Upper lobe of left lung (tissue), 6 donors: ENCODE measurements at places on chromosomes 6 and 20. TPM values are rescaled to one million over a fixed set of nuclear protein-coding genes. Genes with fewer than 3 reads are reported as not detected.

- no peak for DNase-seq
- H3K4me3 ChIP-seq = no peak overlapping the region
- no peaks in the 10 kb centered on the region for H3K4me1 ChIP-seq
- no peaks in the 10 kb centered on the region for H3K36me3 ChIP-seq
- no peaks in the 10 kb centered on the region for H3K27me3 ChIP-seq
These were observed 2.3 kb upstream of the TLDC2 start for GRCh38 chr20:36873498-36874189.

C6orf15 gene
- not detected for total RNA-seq

GRCh38 chr6:130447374-130447773 lies 81.6 kb downstream of the TMEM200A start:
- H3K36me3 ChIP-seq = no peaks in the 10 kb centered on the region
- DNase-seq = no peak
- H3K27ac ChIP-seq = no peak overlapping the region
- no peaks in the 10 kb centered on the region for H3K27me3 ChIP-seq

LINC00237 gene
- total RNA-seq = not detected

DNA sequence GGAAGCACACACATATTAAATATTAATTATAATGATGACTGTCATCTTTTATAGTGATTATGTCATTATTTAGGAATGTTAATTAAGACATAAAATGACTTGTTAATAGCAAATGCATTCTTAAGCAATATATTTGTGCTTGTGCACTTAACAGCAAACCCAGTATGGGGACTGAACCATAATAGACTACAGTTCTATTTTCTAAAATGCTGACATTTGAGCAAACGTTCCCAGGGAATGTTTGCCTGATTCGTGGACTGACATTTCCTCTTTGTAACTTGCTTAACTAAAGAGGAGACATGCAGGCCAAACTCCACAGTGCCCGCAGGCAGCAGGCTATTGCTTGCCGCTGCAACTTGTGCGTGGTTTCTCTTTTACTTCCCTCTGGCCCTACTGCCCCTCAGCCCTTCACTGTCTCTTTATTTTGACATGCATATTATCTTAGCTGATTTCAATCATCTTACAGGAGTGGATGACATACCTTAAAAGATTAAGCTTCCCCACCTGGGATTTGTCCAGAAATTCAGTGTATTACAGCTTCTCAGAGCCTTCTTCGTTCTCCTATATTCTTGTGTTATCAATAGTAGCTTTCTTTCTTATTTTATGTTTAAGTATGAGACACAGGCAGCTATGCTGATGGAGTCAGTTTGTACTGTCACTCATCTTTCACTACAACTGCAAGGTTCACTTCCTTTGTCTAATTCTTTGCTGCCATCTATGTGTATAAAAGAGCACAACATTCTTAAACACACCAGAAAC lies 141.5 kb downstream of the GMDS start:
- no peak overlapping the region for H3K27ac ChIP-seq
- H3K4me1 ChIP-seq = peaks cover 3% of the 10 kb centered on the region
- H3K36me3 ChIP-seq = no peaks in the 10 kb centered on the region
- no peak for DNase-seq
- no peak overlapping the region for H3K4me3 ChIP-seq
- H3K27me3 ChIP-seq = no peaks in the 10 kb centered on the region

DNA sequence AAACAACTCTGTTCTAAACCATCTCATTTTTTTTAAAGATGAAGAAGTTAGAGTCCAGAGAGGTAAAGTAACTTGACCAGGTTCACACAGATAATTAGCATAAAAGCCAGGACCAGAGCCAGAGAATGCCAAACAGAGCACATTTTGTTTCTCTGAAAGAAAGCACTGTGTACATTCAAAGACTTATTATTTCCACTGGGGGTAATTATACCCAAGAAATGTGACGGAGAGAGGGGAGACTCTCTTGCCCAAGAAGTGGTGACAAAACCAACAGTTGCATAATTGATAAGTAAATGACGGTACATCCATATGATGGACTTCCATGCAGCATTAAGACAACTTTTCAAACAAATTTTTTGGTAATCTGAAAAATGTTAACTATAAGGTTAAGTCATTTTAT lies 111.6 kb downstream of the RTN4IP1 start:
- H3K4me3 ChIP-seq = no peak overlapping the region
- no peaks in the 10 kb centered on the region for H3K27me3 ChIP-seq
- DNase-seq = no peak
- H3K27ac ChIP-seq = no peak overlapping the region
- no peaks in the 10 kb centered on the region for H3K36me3 ChIP-seq

- peaks cover 16% of the 10 kb centered on the region for H3K4me1 ChIP-seq
- H3K36me3 ChIP-seq = peaks cover 100% of the 10 kb centered on the region
- no peak overlapping the region for H3K27ac ChIP-seq
- H3K27me3 ChIP-seq = no peaks in the 10 kb centered on the region
- no peak for DNase-seq
- no peak overlapping the region for H3K4me3 ChIP-seq
These were observed 62.9 kb upstream of the SLC22A1 start for GRCh38 chr6:160058603-160059215.

CST3 gene
- total RNA-seq = 1,009 TPM

DNA sequence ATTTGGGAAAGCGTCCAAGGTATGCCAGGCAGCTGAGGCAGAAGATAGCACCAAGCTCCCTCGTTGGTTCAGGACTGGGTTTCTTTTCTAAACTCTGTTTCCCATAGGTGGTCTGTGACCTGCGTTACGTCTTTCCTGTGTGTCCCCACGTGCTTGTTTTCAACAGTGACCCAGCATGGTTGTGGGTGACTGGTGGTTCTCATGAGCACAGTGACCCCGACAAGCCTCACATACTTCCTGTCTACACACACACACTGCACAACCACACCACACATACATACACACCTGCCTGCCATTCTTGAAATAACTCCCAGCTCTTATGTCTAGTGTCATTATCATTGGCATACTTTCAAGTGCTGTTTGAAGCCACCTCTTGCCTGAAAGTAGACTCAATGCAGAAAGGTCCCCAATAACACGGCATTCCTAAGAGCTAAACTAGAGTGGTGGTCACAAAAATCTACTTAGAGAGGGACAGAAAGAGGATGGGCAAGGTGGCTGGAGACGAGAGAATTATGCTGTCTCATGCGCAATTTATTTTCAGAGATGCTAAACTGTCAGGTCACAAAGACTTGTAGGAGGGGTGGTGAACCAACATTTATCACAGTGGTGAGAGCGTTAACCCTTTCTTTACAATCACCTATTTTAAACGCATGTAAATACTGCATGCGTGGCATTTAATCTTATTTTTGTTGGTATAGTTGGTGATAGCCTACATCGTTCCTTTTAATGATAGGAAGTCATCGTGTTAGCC lies 66.7 kb downstream of the GCNT2 start:
- H3K4me1 ChIP-seq = no peaks in the 10 kb centered on the region
- no peaks in the 10 kb centered on the region for H3K27me3 ChIP-seq
- H3K27ac ChIP-seq = no peak overlapping the region
- no peak for DNase-seq

KIAA1586 gene
- 6.6 TPM for total RNA-seq

GRCh38 chr20:3924304-3925112 lies 35.3 kb downstream of the PANK2 start:
- no peak overlapping the region for H3K4me3 ChIP-seq
- peaks cover 49% of the 10 kb centered on the region for H3K4me1 ChIP-seq
- H3K36me3 ChIP-seq = peaks cover 41% of the 10 kb centered on the region

DNA sequence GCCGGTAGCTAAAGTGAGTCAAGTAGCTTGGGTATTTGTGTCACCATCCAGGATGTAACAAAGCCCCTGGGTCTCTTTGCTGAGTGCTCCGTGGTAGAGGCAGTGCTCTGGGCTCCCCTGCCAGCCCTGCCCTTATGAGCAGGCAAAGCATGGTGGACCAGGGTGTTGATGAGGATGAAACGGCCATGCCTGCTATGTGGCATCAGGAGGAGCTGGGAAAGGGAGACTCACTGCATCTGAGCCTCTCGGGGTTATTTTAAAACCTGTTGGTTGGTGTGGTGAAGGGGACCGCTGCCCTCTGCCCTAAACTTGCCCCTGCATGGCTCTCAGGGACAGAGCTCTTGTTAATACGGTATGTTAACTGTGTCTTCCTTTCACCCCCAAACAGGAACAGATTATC lies 143.1 kb downstream of the DTNBP1 start:
- H3K27ac ChIP-seq = no peak overlapping the region
- H3K27me3 ChIP-seq = no peaks in the 10 kb centered on the region
- no peak overlapping the region for H3K4me3 ChIP-seq
- peaks cover 56% of the 10 kb centered on the region for H3K36me3 ChIP-seq
- peaks cover 5% of the 10 kb centered on the region for H3K4me1 ChIP-seq

- H3K27me3 ChIP-seq = no peaks in the 10 kb centered on the region
- no peak for DNase-seq
- H3K27ac ChIP-seq = no peak overlapping the region
These were observed 93.1 kb upstream of the TAB2 start for GRCh38 chr6:149224399-149224798.

LIME1 gene
- total RNA-seq = 31.3 TPM

PCNA gene
- total RNA-seq = 55.9 TPM

CGA gene
- not detected for total RNA-seq

GRCh38 chr6:13268913-13269518 lies 59.3 kb downstream of the TBC1D7 start:
- peaks cover 9% of the 10 kb centered on the region for H3K4me1 ChIP-seq
- no peak overlapping the region for H3K27ac ChIP-seq
- no peaks in the 10 kb centered on the region for H3K36me3 ChIP-seq
- no peaks in the 10 kb centered on the region for H3K27me3 ChIP-seq

GRCh38 chr6:4644996-4645395 lies 131.2 kb upstream of the CDYL start:
- H3K27me3 ChIP-seq = no peaks in the 10 kb centered on the region
- no peak overlapping the region for H3K27ac ChIP-seq
- peaks cover 7% of the 10 kb centered on the region for H3K4me1 ChIP-seq
- no peaks in the 10 kb centered on the region for H3K36me3 ChIP-seq
- H3K4me3 ChIP-seq = no peak overlapping the region

GRCh38 chr6:44898296-44898930 lies 429.7 kb upstream of the RUNX2 start:
- H3K27me3 ChIP-seq = no peaks in the 10 kb centered on the region
- no peak overlapping the region for H3K27ac ChIP-seq
- H3K4me3 ChIP-seq = no peak overlapping the region
- no peaks in the 10 kb centered on the region for H3K36me3 ChIP-seq

PI3 gene
- total RNA-seq = 5.2 TPM

DNA sequence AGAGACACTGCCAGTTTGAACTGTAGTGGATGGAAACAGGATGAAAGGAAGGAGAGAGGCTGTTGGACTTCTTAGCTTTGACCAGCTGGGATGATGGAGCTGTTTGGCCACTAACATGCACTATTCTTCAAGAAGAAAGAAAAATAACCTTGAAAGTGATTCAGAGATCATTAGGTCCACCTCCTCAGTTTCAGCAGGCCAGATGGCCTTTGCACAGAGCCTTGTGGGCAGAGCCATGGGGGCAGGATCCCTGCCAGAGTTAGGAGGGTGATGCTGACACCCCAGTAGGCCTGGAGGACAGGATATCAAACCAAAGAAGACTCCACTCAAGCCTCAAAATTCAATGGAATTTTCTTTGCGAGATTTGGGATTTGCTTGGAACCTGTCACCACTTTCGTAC lies 74.5 kb upstream of the TMEM181 start:
- H3K4me1 ChIP-seq = no peaks in the 10 kb centered on the region
- H3K27me3 ChIP-seq = no peaks in the 10 kb centered on the region
- no peak for DNase-seq
- H3K36me3 ChIP-seq = peaks cover 18% of the 10 kb centered on the region

DNA sequence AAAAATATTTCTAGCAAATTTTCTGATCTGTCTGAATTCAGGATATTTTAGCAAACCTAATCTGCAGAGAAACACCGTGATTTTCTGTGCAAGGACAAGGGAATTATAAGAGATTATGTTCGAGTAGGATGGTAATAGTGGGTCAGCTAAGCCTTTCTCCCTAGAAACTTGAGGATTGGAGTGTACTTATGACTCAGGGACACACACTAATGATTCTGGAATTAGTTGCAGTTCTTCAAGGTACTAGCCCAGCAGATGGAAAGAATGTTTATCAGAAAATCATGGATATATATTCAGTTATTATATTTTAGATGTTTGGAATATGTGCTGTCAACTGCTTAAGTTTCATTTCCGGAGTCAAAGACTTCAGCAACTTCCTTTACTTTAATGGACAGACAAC lies 177.1 kb upstream of the MAP3K7 start:
- H3K4me1 ChIP-seq = no peaks in the 10 kb centered on the region
- H3K27me3 ChIP-seq = no peaks in the 10 kb centered on the region
- no peaks in the 10 kb centered on the region for H3K36me3 ChIP-seq
- H3K27ac ChIP-seq = no peak overlapping the region
- no peak overlapping the region for H3K4me3 ChIP-seq

SIRPD gene
- not detected for total RNA-seq

TRIM15 gene
- total RNA-seq = not detected

COX7A2 gene
- total RNA-seq = 276 TPM

APCDD1L gene
- total RNA-seq = not detected

CYP39A1 gene
- total RNA-seq = 4.1 TPM

DNA sequence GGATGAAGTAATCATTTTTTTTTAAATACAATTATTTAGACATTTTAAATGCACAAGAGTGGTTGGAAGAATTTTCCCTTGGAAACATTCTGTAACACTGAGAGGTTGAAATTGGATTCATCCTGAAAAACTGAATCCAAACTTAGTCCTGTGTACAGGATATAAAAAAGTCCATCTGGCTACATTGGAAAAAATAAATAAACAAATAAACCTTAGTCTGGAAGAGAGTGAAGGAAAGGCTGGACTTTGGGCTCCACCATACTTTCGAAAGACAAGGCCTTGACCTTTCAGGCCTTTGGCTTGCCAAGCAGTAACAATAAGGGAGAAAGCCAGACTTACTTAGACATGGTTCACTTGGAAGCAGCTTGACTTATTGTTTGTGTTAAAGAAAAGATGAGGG lies 664.3 kb downstream of the TENT5A start:
- no peak overlapping the region for H3K4me3 ChIP-seq
- no peaks in the 10 kb centered on the region for H3K27me3 ChIP-seq
- no peak for DNase-seq
- H3K4me1 ChIP-seq = no peaks in the 10 kb centered on the region
- no peak overlapping the region for H3K27ac ChIP-seq

GRCh38 chr6:167827583-167828324 lies 1.0 kb downstream of the AFDN start:
- H3K4me1 ChIP-seq = peaks cover 49% of the 10 kb centered on the region
- peak; percentile 89 for DNase-seq
- no peaks in the 10 kb centered on the region for H3K36me3 ChIP-seq
- H3K4me3 ChIP-seq = peak overlapping the region; percentile 81
- H3K27ac ChIP-seq = peak overlapping the region; percentile 78

DNA sequence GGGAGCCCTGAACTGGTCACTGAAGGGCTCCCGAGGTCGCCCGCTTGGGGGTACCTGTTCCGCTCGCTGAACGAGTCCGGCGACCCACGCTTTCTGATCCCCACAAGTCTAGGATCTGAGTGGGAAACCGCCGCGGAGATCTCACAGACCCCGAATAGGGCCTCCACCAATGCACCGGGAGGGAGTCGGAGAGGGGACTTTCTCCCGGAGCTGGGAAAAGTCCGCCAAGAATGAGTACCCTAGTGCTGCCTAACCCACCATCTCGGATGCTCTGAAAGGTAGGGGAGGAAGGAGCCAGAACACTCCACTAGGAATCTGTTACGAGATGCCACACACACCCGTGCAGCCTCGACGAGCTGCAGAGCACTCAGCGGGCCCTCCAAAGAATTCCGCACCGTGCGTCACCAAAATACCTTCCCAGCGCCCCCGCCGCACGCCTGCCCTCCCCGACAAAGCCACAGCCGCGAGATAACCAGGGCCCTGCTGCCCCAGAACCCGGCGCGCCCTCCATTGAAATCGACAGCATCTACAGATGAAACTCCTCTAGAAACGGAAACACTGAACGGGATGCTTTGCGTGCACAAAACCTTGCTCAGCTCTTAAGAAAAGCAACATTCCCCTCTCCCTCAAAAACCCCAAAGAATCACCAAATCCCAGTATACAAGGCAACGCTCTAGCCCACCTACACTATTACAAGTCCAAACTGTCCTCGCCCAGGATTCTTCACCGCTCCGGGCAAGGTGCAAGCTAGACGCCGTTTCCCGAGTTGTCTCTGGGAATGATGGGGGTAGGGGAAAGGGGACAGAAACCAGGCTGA lies 686 bp downstream of the COL12A1 start:
- H3K27ac ChIP-seq = peak overlapping the region; percentile 68
- H3K27me3 ChIP-seq = peaks cover 43% of the 10 kb centered on the region
